Cerebellar nuclear complex (tissue), 1 donor: ENCODE measurements at places on chromosomes 2 and 18.

DNA sequence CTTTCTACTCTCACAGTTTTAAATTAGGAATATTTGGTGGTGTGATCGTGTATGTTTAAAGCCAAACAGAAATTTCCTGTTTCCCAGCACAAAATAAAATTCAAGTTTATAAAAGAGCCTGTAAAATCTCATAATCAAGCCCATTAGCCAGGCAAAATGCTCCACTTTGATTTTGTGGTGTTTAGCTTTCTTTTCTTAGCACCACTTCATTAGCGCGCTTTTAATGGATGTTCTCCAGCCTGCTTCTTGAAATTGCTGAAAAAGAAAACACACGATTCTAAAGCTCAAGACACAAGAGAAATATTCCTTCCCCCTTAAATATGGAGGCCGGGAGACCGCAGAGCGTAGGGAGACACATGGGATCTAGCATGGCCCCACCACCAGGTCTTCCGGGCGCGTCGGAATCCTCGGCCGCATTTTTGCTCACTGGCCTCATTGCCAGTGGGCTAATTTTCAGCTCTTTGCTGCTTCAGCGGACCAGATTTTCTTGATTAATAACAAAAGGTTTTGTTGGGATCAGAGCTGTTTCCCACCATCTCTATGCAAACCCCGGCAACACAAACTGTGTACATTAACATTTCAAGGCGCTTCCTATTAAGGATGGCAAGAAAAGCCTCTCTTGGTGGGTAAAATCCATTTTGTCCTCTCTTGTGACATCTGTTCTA, 40.4 kb upstream of the ID2 start:
- no peak for DNase-seq

GRCh38 chr2:45120546-45120945, 111.3 kb upstream of the SIX2 start:
- no peak for DNase-seq

DNA sequence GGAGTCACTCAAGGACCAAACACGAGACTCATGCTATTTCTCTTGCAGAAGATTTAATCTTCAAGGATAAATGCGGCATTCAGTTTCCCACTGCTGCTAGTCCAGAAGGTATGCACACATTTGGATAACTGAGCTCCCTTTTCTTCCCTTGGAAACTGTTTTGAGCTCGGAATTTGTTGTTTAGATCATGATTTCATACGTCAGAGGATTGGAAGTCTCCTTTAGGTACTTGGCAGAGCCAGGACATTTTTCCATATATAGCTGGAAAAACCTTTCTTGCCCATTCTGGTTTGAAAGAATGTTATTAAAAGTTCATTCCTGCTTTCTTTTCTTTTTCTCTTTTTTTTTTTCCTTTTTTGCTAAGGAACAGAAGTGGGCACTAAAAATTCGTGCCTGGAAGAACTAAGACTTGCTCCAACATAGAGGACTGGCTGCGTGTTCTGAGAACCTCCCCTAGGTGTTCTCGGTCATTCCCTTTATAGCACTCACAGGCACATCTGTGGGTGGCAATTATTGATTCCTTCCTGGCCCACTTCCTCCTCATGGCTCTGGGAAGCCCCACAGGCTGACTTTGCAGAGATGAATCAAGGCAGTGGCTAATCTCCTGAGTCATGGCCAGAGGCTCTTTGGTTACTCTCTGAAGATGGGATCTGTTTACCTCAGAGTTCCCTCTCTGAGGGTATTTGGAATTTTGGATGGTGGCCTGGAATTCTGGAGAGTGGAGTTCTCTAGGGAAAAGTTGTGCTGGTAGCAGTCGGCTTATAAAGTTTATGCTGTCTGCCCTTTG, 104.8 kb downstream of the PLCL1 start:
- no peak for DNase-seq

DNA sequence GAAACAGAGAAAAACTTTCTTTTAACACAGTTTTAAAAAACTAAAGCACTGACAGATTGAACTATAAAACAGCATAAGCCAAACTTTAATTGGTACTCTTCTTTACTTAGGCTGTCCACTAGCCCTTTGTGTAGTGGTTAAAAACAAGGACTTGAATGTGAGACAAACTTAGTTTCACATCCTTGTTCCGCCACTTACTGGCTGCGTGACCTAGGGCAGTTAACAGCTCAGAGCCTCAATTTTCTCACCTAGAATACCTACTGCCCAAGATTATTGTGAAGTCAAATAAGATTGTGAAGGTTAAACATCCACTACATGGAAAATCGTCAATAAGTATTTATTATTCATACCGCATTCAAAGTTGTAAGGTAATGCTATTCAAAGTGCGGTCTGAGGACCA, 2.0 kb downstream of the WDR35 start:
- DNase-seq = no peak

- DNase-seq = no peak
Observed at GRCh38 chr2:239822146-239822831, 202.9 kb downstream of the NDUFA10 start.

DNA sequence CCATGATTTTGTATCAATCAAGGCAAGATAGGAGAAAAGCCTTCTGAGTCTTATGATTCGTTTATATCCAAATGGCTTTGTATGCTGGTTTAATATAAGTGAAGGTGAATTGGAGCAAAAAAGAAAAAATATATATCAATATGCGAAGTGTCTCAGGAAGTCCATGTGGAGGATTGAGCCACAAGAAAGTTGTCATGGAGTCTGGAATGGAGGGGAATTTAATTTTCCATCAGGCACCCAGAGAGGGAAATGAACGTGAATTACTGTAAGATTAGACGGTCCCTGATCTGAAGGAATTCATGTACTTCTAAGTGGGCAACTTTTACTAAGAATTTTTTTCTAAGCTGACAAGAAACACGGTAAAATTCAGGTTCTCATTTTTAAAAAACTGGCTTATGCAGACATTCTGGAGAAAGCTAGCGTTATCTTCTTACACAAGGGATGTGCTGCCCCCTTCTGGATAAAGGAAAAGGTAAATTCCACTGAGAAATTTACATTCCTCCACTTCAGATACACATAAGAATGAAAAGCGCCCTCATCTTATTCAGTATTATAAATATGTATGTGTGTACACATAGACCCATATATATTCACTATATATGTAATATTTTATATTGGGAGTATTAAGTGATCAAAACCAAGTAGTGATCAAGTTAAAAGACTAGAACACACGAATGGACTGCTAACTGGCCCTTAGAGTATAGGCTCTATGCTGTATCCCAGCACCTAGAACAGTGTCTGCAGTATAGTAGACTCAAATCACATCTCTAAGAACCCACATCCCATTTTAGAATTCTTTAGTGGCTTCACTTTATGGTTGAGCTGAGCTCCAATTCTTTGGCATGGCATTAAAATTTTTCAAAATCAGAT, 289.0 kb upstream of the TFPI start:
- DNase-seq = no peak
